NCI-H1417 (cell line): ENCODE measurements at places on chromosomes 1 and 21.

- DNase-seq: no peak
These were observed 5.1 kb downstream of the CTNNBIP1 start for GRCh38 chr1:9905010-9905409.

- no peak for DNase-seq
These were observed 9.6 kb downstream of the TRIM11 start for GRCh38 chr1:228396770-228397662.

GRCh38 chr1:222140206-222140605 lies 398.3 kb upstream of the DUSP10 start:
- DNase-seq: peak; percentile 28

GRCh38 chr1:233256191-233256590 lies 39.3 kb downstream of the PCNX2 start:
- no peak for DNase-seq

DNA sequence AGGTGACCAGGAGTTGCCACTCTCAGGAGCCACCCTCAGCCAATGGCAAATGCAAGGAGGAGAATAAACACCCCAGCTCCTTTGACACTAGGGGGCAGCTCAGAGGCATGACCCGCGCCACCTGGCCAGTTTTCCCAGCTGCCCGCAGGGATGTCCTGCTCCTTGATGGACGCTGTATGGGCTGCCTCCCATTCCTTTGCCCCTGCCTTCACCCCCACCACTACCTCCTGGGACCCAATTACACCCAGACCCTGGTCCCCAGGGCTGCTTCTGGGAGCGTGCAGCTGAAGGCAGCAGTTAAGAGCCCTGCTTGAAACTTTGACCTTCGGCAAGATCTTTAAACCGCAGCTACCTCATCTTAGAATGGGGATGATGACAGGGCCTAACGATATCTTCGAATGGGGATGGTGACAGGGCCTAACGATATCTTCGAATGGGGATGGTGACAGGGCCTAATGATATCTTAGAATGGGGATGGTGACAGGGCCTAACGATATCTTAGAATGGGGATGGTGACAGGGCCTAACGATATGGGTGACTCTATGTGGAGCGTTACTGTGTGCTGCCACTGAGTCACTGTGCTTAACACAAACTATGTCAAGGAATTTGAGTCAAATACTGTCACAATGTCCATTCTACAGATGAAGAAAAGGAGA lies 163.0 kb upstream of the KAZN start:
- DNase-seq: no peak

GRCh38 chr1:239761509-239761908 lies 330.2 kb upstream of the FMN2 start:
- no peak for DNase-seq
